Inflammatory macrophage treated with lipopolysaccharide for 1 hour (primary cell): ENCODE measurements at places on chromosomes 12 and 14.

- no peak for DNase-seq
Observed at GRCh38 chr12:74599932-74600331, 62.3 kb downstream of the ATXN7L3B start.

GRCh38 chr14:100764471-100765115, 37.9 kb downstream of the DLK1 start:
- no peak for DNase-seq

- peak; percentile 80 for DNase-seq
Observed at GRCh38 chr12:27549801-27550652, 26.0 kb downstream of the PPFIBP1 start.

- DNase-seq: no peak
Observed at GRCh38 chr14:100070310-100070709, 5.1 kb downstream of the EVL start.

- DNase-seq: no peak
Observed at GRCh38 chr12:12427568-12427967, 70.7 kb downstream of the BORCS5 start.

- no peak for DNase-seq
Observed at GRCh38 chr12:52656616-52657015, 4.6 kb upstream of the KRT2 start.

DNA sequence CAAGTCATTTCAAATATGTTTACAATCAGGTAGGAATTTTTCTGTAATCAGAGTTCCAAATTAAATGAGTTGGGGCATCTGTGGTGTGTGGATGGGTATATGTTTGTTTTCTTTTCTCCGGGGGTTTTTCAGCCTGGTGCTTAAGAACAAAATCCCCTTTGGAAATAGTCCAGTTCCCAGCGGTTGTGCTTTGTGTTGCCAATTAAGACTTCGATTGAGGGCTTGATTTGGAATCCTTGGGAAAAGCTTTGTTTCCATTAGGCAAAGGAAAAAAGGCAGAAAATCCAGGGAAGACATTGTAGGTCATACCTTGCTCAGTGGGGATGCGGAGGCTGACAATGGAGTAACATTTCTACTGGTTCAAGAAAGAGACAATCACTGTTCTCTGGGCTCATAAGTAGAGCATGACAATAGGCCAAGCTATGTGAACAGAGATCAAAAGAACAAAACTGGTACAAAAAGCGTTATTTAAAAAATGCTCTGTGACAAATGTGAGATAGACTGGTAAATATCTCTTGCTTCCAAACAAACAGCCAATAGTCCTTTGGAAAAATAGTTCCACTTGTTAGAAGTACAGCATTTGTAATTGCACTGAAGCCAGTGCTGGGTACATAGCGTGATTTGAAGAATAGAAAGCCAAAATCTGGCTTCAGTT, 79.7 kb downstream of the EML1 start:
- no peak for DNase-seq

DNA sequence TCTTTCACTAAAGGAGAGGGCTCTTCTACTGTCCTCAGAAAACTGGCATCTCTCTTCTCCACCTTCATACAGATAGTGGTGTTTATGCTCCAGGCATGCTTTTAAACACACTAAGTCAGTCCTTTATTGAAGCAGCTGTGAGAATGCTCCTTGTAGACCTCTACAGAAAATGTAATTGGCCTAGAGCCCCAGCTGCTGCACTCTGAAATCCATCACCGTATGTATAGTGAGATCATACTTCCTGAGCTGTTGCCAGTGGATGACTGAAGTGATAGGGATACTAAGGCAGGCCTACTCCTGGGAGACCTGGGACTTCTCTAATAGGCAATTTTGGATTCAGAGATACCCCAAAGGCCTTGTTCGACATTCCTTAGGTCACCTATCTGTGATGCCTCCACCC, 535.4 kb downstream of the RPS29 start:
- no peak for DNase-seq

DNA sequence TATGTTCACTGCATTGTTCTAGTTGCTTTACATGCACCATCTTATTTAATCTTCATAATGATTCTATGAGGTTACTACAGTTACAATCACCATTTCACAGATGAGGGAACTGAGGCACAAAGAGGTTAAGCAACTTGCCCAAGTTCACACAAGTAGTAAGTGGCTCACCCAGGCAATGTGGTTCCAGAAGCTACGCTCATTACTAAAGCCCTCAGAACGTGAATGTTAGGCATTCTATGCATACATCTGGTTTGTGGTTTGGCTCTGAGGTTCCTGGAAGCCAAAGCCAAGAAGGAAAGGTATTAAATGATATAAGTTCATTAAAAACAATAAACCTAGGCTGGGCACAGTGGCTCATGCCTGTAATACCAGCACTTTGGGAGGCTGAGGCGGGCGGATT, 14.4 kb upstream of the VRTN start:
- no peak for DNase-seq

GRCh38 chr14:20711261-20711660, 22.7 kb downstream of the ANG start:
- no peak for DNase-seq

GRCh38 chr14:73243341-73243740, 6.0 kb downstream of the PAPLN start:
- no peak for DNase-seq

DNA sequence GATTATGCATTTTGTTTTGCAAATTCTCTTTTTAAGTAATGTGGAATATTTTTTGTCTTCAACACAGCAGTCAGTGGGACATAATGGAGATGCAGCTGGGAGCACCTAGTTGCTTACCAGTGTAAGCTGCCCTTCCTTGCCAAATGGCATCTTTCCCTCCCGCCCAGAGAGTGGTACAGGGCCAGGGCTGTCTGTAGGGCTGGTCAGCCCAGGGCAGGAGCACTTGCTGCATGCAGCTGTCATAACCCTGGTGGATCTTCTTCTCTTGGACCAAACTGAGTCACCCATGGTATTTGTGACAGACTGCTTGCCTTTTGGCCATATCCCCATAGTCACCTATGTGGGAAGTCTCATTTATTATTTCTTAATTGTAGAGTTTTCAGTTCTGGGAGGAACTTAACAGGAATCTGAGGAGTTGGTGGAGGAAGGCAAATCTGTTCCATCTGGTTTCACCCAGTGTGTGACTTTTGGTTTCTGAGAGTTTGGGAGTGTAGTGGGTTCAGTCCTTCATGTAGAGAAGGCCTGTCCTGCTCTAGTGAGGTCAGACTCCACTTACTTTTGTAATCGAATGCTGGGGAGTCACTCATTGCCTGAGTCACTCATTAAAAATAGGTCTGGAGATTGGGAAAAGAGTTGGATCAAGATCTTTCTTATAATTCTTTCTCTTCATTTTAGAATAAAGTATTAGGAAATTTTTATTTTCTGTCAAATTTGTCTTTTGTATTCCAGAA, 62.0 kb upstream of the ASPG start:
- DNase-seq: peak; percentile 12

GRCh38 chr14:101469382-101470247, 91.7 kb upstream of the DIO3 start:
- no peak for DNase-seq

DNA sequence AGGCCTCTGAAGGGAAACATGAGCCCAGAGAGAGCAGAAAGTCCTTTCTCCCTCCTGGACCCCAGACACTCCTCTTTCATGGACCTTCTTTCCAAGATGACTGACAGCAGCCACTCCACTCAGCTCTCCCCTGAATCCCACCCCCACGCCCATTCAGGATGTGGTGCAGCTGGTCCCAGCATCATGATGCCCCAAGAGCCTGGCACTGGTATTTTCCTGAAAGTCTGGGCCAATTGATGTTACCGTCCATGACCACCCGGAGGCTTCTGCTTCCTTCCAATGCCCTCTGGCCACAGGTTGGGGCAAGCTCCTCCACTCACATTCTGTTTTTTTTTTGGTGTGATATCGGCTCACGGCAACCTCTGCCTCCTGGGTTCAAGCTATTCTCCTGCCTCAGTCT, 112.6 kb downstream of the CALM1 start:
- DNase-seq: no peak

DNA sequence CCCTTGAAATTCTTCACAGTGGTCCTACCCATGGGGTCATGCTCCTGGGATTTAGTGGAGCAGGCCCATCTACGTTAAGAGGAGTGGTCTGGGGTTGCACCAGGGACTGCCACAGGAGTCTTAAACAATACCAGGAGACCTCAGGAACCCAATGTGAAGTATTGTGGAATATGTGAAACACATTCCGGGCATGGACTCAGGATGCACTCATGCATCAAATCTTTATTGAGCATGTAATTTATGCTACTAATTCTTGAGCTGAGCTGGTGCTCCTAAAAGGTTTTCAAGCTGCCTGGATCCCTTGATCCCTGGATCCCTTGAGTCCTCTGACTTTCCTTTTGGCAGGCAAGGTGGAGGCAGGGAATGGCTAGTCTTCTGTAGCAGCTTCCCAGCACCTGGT, 8.8 kb downstream of the SERPINA10 start:
- no peak for DNase-seq

DNA sequence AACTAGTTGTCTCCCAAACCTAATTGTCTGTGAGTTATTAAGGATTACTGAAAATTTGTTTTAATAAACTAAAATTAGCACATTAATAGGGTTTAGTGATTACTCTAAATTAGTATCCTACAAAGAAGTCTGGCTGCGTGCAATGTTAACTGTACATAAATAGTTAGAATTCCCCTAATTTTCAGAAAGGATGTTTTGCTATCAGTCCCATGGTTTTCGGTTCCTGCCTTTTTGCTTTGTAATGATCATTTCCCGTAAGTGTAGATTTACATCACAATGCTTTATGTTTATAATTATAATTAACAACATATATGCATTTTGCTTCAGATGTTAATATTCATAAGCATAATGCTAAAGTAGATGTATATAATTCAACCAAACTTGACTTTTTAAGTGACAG, 19.8 kb upstream of the LYZ start:
- DNase-seq: no peak

DNA sequence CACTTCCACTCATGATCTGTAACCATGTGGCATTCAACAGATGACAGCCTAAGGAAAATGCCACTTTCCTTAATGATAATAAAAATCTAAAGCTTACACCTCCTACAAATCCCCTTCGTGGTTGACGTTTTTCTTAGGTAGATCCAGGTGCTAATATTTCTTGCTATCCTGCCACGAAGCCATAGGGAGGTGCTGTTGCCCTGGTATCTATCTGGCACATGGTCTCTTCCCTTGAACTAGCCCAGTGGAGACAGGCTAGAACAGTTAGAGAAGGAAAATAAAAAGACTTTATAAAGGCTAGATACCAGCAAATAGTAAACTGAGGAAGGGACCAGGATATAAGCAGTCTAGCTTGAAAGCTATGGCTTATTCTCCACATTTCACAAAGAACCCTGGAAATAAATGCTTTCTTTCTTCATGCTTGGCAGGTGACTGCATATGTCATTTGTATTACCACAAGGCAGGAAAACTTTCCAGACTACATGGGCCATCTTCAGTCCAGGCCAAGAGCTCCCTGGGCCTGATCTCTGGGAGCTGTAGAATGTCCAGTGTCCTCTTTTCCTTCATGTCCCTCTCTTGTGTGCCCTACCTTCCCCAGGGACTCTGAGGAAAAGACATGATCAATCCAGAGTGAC, 15.3 kb downstream of the SPIC start:
- DNase-seq: no peak

- no peak for DNase-seq
Observed at GRCh38 chr14:58283730-58284129, 14.6 kb upstream of the ARID4A start.

GRCh38 chr14:76320486-76320885, 55.5 kb upstream of the ESRRB start:
- no peak for DNase-seq

DNA sequence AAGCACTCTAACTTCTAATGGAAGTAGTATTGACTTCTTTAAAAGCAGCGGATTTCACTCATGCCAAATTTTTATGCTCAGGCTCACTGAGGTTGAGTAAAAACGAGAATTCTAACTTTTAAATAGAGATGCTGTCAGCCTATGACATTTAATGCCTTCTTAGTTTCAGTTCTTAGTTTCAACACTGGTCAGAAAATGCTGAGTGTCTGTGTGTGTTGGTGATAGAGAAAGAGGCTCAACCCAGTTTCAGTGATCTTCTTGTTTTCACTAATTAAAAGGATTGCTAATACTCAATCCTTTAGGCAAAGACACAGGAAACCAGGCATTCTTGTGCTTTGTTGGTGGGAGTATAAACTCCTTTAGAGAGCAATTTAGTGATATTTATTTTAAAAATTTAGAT, 31.0 kb downstream of the PEBP1 start:
- DNase-seq: no peak

GRCh38 chr12:12432364-12432763, 75.5 kb downstream of the BORCS5 start:
- no peak for DNase-seq

- DNase-seq: no peak
Observed at GRCh38 chr14:68787092-68787992, 5.5 kb downstream of the ZFP36L1 start.

GRCh38 chr12:100234591-100235304, 32.1 kb downstream of the DEPDC4 start:
- peak; percentile 27 for DNase-seq

GRCh38 chr12:94793191-94793595, 142.8 kb upstream of the TMCC3 start:
- no peak for DNase-seq

- DNase-seq: no peak
Observed at GRCh38 chr12:4046495-4046840, 173.3 kb upstream of the PARP11 start.

GRCh38 chr14:64060648-64061096, 207.9 kb downstream of the SYNE2 start:
- DNase-seq: no peak

GRCh38 chr14:60183138-60183537, 17.9 kb upstream of the DHRS7 start:
- DNase-seq: no peak

DNA sequence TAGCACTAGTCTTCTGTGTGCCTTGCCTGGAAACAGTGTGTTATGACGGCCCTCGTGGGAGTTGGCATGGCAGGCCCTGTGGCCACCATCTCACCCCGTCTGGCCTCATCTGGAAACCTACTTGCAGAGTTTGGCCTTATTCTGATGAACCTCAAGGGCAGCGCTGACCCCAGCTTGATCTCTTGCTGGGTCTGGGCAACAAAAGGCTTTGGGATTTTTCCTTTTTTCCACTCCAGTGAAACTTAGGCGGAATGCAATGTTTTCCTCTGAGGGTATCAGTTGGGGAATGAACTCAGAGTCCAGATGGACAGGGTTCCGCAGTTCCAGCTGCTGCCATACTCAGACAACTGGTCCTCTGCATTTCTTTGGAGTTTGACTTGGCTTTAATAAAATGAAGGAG, 15.9 kb downstream of the CACNA1C start:
- DNase-seq: no peak
